ENCODE measurements at places on chromosomes 3 and 15. TPM values are rescaled to one million over a fixed set of nuclear protein-coding genes. Genes with fewer than 3 reads are reported as not detected.
A peak's percentile ranks its signal among the peaks of the same experiment; 100 is the strongest.

DNA sequence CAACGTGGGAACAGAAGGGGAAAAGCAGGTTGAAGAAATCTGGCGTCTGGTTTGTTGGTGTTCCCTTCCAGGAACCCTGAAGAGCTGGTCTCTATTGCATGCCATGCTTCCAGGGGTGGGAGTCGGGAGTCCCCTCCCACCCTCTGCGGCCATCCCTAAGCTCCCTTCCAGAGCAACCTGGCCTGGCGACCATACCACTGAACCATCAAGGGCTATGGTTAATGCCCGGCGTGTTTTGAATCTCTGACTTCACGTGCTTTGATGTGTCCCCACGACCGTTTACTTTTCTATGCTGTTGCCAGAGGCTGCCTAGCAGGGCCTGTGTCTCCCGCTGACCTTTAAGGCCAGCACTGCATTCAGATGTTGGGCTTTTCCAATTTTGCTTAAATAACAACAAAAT lies 696 bp upstream of the SNRK start:
- DNase-seq: peak; percentile 47

DNA sequence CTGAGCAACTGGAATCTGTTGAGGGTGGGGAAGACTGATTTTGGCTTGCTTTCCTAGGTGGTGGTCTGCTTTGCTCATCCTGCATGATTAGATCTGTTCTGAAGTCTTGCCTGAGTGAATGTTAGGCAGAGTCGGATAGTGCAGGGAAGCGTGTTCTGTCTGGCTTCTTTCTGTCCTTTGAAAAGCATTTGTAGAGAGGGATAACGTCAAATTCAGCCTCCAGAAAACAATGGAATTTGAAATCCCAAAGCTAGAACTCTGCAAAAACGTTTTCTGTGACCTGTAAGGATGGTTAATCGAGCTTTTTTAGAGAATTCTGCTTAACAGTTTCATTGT lies 1.4 kb downstream of the GLCE start:
- no peak for DNase-seq

- no peak for DNase-seq
These were observed 33.5 kb upstream of the SPATA12 start for GRCh38 chr3:57026944-57027343.

DNA sequence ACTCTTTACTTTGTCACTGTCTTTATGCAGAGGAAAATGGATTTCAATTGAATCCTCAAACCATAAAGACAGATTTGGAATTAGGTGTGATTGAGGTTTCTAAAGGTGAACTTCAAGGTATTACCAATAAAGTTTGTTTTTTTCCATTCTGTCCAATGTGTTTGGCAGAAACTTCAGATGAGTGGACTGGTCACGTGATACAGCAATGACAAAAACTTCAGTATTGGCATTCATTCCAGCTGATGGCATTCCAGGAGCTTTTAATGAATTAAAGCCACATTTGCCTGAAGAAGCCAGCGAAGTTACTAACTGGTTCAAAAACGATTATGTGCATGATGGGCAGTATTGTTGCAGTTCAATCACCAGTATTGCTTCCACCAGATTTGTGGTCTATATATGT lies 4.5 kb upstream of the MASP1 start:
- DNase-seq: no peak

- no peak for DNase-seq
These were observed 150.2 kb downstream of the PLCH1 start for GRCh38 chr3:155594526-155595187.

DNA sequence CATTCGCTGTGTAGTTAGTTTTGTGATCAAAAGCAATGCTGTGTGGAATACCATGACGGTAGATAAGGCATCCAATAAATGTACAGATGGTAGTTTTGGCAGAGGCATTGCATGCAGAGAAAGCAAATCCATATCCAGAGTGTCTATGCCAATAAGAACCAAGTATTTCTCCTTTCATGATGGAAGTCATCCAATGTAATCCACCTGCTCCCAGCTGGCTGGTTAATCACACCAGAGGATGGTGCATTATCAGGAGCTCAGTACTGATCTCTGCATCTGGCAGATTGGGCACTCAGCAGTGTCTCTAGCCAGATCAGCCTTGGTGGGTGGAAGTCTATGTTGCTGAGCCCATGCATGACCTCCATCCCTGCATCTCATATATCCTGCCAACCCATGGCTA lies 677.7 kb upstream of the NECTIN3 start:
- DNase-seq: no peak

- DNase-seq: peak; percentile 60
These were observed 40.1 kb downstream of the ADAMTSL3 start for GRCh38 chr15:83694015-83694414.

DNA sequence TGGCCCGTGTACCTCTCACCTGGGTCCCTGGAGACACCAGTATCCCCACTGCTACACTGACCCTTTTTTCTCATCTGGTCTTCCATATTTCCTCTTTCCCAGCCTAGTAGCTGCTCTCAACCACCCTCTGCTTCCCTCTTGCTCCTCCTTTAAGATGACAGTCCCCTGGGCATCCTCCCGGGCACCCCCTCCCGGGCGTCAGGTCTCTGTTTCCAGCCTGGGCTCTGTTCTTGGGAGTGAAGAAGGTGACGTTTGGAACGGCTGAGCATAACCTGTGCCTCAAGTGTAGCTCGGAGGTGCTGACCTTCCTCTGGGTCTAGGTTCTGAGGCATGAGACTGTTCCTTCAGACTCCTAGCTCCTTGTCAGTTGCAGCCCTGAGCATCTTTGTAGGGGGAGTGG lies 101.2 kb downstream of the VGLL4 start:
- no peak for DNase-seq

GRCh38 chr3:47849699-47850563 lies 47.0 kb downstream of the DHX30 start:
- DNase-seq: peak; percentile 54

DNA sequence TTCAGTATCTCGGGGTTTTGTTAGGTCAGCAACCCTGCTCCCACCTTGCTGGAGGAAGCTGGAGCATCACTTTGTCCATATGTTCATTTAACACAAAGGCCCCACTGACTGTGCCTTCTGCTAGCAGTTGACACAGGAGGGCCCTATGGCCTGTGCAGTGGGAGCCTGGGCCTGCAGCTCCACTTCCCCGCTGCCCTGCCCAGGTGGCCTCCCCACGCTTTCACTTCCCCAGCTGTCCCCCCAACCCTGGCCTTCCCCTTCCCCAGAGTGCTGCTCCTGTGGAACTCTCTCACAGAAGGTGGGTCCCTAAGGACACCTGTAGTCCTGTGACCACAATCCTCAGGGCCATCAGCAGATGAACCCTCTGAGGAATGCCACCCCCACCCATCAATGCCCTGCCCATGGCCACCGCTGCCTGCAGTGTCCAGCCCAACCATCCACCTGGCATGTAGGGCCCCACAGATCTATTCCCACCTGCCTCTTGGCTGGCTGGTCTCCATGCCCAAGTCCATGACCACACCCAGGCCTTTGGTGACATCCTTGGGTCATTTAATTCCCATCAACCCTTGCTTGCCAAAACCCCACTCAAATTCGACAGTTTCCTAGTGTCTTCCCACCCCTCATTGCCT lies 13.5 kb downstream of the TBC1D21 start:
- no peak for DNase-seq

DNA sequence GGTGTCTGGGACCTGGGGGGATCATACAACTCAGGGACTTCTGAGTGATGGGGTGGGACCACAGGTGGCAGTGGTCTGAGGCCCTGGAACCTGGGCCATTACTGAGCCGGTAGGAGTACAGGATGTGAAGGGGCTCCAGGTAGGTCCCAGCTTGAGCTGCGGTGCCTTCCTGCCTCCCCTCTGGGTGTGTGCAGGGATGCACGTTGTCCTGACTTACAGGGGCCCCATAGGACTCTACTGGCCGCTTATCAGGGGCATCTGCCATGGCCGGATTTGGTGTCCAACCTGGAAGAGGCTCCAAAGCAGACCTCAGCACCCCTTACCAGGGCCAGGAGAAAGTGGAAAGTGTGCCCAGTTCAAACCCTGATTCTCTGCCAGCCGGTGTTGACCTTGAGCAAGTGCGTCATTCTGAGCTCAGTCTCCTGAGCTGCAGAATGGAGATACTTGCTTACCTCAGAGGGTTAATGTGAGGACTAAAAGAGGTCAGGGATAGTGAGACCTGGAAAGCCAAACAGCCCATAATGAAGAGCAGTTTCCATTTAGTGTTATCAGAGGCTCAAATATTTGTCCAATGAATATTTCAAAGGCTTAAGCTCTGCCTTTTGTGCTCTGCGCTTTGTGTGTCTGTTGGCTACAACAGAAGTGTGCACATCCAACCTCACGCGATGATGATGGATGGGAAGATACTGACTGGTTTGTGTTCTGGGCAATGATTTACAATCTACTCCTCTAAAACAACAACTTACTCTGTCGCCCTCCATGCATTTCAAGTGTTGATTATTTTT lies 35.4 kb upstream of the ESYT3 start:
- DNase-seq: no peak

GRCh38 chr3:111667170-111667569 lies 72.0 kb upstream of the ZBED2 start:
- DNase-seq: no peak

GRCh38 chr3:126827121-126827520 lies 123.1 kb downstream of the CHCHD6 start:
- no peak for DNase-seq

DNA sequence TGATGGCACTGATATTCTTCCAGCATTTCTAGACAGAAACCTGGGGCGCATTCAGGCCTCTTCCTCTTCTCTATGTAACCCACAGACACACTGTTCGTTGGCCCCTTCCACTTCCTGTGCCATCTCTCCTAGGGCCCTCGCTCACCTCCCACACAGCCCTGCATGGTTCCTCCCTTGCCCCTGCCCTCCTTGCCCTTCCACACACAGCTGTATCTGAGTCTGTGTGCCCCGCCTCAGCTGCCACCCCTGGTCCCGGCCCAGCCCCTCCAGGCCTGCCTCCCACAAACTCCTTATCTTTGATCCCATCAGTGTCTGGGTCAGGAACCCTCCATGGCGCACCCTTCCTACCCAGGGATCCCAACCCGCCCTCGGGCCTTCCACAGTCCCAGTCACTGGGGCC lies 37.9 kb downstream of the RAB6B start:
- no peak for DNase-seq

AMIGO3 gene
- total RNA-seq: 10.4 TPM

ATP2B2 gene
- 0.35 TPM for total RNA-seq

RARRES1 gene
- total RNA-seq: not detected
